ENCODE measurements at places on chromosomes 2 and 18. TPM values are rescaled to one million over a fixed set of nuclear protein-coding genes. Genes with fewer than 3 reads are reported as not detected.

Gene TSPYL6
- not detected for total RNA-seq

Gene SULT1C2
- not detected for total RNA-seq

Gene SERPINB12
- not detected for total RNA-seq

Gene TTR
- 4.4 TPM for total RNA-seq

Gene BIRC6
- 74.2 TPM for total RNA-seq

Gene KIF5C
- total RNA-seq, result 2.6 TPM

Gene ITGA6
- total RNA-seq, result 40.6 TPM

Gene ANO7
- total RNA-seq, result 0.62 TPM

Gene ZSWIM2
- not detected for total RNA-seq

Gene LOXHD1
- total RNA-seq, result not detected

Gene SH3BP4
- total RNA-seq, result 13.5 TPM

Gene UGT1A8
- total RNA-seq, result not detected

Gene ST8SIA5
- total RNA-seq, result 7.7 TPM

Gene ASPRV1
- 0.39 TPM for total RNA-seq

Gene PCARE
- 0.36 TPM for total RNA-seq

Gene GALNT13
- total RNA-seq, result not detected

Gene FN1
- 341 TPM for total RNA-seq

Gene MC5R
- not detected for total RNA-seq

Gene ANKRD29
- 2.8 TPM for total RNA-seq

Gene RBM43
- 0.51 TPM for total RNA-seq

Measured in gastrocnemius medialis (tissue), 4 donors.